NCI-H2029 (cell line): ENCODE measurements at places on chromosomes 3 and 15.

DNA sequence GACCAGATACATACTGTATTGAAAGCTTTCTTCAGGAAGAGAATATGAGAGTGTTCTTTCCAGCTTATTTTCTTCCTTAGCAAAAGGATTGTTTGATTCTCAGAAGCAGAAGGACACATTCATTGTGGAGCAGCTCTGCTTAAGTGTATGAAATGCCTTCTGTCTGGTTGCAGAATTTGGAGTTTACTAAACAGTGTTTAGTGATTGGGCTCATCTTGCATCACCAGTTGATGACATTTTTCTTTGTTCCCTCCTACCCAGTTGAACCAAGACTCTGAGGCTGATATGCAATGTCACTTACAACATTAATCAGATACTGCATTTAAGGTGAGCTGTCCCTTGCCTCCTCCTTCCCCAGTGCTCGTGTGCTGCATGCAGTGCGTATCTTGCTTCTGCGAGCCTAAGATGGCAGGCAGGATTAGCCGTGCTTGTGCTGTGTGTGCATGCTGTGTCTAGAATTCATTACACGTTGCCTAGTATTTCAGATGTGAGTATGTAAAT lies 18.4 kb downstream of the ZBTB38 start:
- no peak for DNase-seq

DNA sequence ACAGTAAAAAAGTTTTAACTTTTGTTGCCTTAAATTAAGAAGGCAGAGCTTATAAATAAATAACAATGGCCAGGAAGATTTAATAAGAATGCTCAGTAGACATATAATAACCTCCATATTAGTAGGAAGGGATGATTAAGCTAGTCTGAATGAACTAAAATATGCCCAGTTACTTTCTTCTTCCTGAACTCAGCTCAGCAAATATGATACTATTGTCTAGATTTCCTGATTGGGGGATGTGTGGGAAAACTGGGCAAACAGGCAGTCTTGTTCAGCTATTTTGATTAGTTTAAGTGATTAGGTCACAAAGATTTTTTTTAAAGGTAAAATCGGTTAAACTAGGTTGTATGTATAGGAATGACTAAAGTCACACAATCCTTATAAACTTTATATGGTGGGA lies 167.2 kb upstream of the SLC2A2 start:
- no peak for DNase-seq

DNA sequence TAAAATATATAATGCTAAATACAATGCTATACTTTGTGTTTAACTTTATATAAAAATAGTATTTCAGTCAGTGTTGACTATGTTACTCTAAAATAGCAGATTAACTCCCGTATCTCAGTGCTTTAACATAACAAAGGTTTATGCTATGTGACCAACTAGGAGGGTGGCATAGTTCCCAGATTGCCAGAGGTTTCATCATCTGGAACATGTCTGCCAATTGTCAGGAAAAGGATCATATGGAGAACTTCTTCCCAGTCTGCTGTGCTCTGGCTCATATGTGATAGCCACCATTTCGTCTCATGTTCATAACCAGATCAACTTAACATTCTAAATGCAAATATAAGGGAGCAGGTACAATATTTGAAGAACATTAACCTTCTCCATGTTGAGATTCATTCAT lies 720.2 kb downstream of the MCTP2 start:
- no peak for DNase-seq

DNA sequence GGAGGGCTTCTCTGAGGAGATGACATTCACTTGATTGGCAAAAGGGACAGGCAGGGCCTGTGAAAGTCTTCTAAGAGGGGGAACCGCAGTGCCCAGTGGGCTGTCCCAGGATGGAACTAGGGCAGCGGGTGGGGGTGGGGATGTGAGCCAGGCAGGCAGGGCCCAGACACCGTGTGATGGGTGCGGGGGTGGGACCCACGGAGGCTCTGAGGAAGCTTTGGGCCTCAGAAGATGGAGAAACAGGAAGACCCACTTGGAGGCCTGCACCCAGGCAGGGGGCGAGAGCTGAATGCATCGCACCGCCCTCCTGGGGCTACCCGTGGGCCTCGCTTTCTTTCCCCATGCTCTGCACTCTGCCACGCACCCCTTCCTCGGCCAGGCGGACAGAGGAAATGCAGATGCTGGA lies 32.9 kb upstream of the ACAD9 start:
- DNase-seq = no peak

GRCh38 chr15:65862682-65863081 lies 6.6 kb upstream of the RAB11A start:
- DNase-seq = no peak
